Stimulated activated naive CD4-positive, alpha-beta T cell (primary cell): ENCODE measurements at places on chromosomes 3 and 15.

GRCh38 chr15:40281057-40281800 lies 1.6 kb downstream of the ANKRD63 start:
- DNase-seq = no peak

- DNase-seq = no peak
These were observed 205.9 kb downstream of the MBNL1 start for GRCh38 chr3:152474585-152474984.

DNA sequence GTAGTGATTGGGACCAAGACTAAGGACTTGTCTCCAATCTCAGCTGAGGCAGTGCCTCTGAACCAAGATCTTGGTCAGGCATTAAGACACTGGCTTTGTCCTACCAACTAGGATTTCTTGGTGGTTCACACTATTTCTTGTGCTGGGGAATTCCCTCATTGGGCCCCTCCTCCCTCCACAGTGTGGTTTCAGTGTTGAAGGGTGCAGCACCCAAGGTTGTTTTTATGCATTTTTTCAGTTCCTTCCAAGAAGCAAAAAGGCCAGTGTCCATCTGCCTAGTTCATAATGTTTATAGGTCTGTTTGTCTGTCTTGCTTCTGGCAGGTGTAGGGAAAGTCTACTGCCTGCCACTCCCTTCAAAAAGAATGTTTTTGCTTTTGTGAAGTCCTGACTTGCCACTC lies 10.6 kb upstream of the ITPKA start:
- no peak for DNase-seq

GRCh38 chr3:142808103-142808917 lies 80.6 kb downstream of the PCOLCE2 start:
- DNase-seq = no peak

- no peak for DNase-seq
These were observed 25.5 kb upstream of the PDHB start for GRCh38 chr3:58459160-58459559.

- no peak for DNase-seq
These were observed 311.4 kb downstream of the TBC1D5 start for GRCh38 chr3:17431004-17431403.

GRCh38 chr3:97230486-97230885 lies 416.1 kb downstream of the EPHA6 start:
- no peak for DNase-seq

DNA sequence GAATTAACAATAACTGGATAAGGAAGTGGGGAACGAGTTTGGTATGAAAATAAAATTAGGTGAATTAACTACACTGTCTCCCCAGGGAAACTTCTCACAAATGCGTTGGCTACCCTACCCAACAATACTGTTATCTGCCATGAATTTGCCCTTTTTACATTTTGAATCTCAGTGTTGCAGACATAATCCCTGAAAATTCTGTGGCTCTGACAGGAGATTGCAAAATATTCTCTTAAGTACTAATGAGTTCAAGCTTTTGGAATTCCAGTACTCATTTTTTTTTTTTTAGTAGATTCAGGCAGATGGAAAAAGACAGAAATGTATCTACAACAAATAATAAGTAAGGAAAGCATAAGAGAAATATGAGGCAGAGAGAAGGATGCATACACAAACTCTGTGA lies 332.6 kb downstream of the LSAMP start:
- no peak for DNase-seq

GRCh38 chr15:43880406-43881194 lies 53.8 kb downstream of the WDR76 start:
- DNase-seq = no peak

DNA sequence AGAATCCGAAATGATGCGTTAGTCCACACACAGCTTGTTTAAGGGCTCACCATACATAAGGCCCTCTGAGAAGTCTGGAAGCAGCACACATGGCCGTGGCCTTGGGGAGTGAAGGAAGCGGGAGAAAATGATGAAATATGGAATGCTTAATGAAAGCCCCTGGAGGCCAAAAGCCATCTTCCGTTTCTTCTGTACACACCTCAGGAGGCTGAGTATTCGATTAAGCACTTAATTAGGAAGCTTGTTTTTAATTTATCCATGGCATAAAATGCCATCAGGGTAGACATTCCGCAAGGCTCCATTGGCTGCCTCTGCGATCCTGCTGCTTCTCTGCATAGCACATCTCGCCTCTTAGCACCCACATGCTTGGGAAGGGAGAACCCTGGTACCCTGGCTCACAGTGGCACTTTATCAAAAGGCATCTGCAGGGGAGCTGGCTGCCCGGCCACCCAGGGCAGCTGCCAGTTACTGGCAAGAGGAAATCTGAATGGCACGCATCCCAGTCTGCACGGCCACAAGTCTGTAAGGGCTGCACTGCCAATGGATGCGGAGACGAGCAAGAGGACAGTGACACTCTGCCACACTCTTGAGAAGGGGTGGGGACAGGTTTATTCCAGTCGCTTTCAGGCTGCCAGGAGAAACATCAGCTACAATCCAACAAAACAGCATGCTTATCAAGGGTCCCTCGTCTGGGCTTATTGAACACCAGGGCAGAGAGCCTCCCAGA lies 356.2 kb downstream of the OCA2 start:
- DNase-seq = no peak

DNA sequence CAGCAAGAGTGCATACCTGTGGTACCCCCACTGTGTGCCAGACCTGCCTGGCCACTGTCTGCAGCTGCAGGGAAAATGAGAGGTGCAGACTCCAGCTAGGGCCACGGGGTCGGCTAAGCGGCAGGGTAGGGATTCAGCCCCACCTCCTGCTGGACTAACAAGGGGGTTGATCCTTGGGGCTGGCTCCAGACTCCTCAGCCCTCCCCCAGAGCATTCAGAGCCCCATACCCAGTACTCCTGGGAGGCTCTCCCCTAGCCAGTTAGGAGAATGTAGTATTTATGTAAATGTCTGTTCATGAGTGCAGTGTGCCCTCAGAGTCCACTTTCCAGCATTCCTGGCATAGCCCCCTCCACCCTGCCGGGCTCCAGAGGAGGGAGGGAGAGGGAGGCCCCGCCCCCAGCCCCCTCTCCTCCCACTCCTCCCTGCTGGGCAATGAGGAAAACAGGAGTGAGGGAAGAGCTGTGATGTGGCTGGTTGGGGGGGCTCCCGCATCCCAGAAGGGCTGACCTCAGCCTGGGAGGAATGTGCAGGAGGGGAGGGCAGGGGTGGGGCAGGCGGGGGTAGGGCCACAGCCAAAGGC lies 4.5 kb upstream of the SEMA3B start:
- DNase-seq = no peak

- no peak for DNase-seq
These were observed 35.1 kb upstream of the FRMD4B start for GRCh38 chr3:69420781-69421520.

GRCh38 chr3:194711913-194712312 lies 26.2 kb downstream of the FAM43A start:
- DNase-seq = no peak

GRCh38 chr3:141853081-141853601 lies 23.3 kb upstream of the ATP1B3 start:
- DNase-seq = no peak

- DNase-seq = no peak
These were observed 406.3 kb downstream of the SOX2 start for GRCh38 chr3:182118066-182118465.

GRCh38 chr3:131009698-131010097 lies 16.9 kb downstream of the ASTE1 start:
- DNase-seq = no peak

GRCh38 chr15:80507638-80508316 lies 103.6 kb downstream of the ARNT2 start:
- no peak for DNase-seq

DNA sequence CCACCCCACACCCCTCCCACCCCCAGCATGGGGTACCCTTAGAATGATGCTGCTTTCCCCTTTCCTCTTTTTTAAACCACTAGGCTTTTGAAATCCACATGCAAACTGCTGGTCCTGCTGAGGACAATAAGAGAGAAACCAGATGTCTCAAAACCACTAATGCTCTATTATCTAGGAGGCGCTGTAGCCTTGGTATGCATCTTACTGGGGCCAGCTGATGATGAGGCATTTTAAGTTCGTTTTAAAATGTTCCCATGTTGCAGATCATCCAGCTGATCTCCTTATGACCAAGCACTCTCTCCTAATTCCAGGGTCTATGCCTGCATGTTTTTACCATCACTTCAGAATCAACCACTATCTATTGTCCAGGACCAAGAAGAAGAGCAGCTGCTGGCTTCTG lies 1.3 kb downstream of the NME9 start:
- no peak for DNase-seq

DNA sequence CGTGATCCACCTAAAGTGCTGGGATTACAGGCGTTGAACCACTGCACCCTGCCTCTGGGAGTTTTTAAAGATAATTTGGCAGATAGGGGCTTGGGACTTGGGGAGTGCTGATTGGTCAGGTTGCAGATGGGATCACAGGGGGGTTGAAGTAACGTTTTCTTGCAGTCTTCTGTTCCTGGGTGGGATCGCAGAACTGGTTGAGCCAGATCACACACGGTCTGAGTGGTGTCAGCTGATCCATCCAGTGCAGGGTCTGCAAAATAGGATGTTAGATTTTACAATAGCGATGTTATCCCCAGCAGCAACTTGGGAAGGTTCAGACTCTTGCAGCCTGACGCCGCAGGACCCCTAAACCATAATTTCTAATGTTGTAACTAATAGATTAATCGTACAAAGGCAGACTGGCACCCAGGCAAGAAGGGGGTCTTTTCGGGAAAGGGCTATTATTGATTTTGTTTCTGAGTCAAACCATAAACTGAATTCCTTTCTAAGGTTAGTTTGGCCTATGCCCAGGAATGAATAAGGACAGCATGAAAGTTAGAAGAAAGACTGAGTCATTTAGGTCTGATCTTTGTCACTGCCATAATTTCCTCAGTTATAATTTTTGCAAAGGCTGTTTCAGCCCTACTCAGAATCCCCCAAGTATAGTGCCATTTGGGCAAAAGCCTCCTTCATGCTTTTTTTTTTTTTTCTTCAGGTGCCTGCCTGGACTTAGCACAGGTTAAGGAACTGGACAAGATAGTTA lies 1.5 kb upstream of the CA12 start:
- DNase-seq = no peak

GRCh38 chr15:93997071-93997658 lies 234.2 kb upstream of the MCTP2 start:
- no peak for DNase-seq

DNA sequence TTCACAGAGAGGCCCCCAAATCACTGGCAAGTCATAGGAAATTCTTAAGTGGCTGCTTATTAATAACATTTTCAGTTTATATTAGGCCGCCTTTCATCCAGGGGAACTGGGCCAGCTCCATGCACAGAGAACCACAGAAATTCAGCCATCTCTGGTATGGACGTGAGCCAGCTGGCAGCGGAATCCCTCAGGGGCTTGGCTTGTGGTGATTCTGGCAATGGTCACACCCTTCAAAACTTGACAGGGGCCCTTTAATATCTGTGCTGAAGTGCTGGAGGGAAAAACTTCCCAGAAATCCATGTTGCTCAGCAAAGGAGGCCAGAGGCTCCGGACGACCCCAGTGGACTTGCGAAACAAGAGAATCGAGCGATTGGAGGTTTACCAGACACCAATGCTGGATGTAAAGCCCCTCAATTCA lies 11.3 kb downstream of the PRICKLE2 start:
- no peak for DNase-seq

- no peak for DNase-seq
These were observed 107.1 kb downstream of the TMCO5A start for GRCh38 chr15:38041576-38041975.

- no peak for DNase-seq
These were observed 37.0 kb downstream of the GMNC start for GRCh38 chr3:190825386-190826016.

- no peak for DNase-seq
These were observed 983.7 kb downstream of the MCTP2 start for GRCh38 chr15:95215017-95215416.

DNA sequence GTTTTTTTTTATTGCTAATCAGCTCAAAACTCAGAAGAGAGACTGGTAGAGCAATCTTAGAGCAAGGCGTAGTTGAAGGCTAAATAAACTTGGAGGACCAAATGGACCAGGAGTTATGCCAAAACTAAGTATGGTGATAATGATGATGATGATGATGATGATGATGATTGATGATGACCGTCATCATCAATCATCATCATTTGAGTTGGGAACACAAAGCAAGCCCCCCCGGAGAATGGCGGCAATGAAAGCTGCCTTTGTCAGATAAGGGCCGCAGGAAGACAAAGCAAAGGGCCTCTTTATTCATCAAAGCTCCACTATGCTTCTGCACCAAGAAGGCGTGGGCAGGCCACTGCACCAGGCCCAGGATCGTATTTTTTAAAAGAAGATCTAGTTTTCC lies 82.1 kb upstream of the RAD18 start:
- no peak for DNase-seq

DNA sequence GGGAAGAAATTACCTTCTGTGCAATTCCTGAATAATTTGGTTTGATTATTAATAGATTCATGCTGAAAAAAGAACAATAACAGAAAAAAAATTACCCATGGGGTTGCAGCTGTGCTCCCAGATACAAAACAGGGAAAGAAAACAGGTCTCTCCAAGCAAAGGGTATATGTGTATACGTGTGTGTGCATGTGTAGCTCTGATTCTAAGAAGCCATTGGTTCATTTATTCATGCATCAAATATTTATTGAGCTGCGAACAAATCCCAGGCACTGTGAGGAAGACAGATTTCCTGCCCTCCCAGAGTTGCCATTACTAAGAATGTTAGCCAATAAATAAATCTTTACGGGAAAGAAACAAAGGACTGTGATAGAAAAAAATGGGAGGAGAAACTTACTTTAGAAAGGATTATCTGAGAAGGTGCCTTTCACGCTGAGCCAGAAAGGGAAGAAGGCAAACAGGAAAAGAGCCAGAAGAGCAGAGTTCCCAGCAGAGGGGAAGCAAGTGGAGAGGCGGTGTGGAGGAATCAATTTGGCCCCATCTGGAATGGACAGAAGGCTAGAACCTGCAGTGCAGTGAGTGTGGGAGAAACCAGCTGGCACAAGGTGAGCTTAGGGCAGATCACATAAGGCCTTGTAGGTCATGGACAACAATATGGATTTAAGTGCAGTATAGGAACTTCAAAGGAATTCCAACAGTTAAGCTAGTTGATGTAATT lies 20.7 kb downstream of the CHL1 start:
- DNase-seq = no peak

GRCh38 chr3:47896736-47897135 lies 93.8 kb downstream of the DHX30 start:
- no peak for DNase-seq

DNA sequence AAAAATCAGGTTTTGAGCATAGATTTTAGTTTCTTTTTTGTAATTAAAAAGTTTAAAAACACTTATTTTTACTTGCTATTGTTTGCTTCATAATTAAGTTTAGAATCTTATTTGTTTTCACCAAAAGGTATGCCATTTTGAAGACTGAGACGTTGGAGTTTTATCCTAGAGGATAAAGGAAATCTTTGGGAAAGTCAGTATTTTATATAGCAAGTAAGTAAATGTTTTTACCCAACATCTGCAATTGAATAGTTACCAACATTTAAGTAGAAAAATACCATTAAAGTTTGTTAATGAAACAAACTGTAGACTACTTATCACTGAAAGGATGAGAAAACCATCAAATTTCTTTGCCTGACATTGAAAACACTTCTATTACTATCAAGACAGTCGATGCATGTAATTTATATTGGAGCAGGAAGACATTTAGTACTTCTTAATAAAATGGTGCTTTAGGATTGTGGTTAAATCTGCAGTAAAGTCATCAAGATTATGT lies 14.0 kb upstream of the CHD2 start:
- DNase-seq = no peak
